ENCODE measurements at places on chromosomes 7 and 10.

GRCh38 chr7:143257501-143257900 lies 5.7 kb upstream of the GSTK1 start:
- DNase-seq = no peak

DNA sequence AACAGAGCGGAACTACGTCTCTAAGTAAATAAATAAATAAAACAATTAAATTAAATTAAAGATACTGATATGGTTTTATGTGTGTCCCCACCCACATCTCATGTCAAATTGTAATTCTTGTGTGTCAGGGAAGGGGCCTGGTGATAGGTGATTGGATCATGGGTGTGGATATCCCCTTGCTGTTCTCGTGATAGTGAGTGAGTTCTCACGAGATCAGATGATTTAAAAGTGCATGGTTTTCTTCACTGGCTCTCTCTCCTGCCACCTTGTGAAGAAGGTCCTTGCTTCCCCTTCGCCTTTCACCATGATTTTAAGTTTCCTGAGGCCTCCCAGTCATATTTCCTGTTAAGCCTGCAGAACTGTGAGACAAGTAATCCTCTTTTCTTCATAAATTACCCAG lies 29.0 kb upstream of the OGDHL start:
- DNase-seq = no peak

GRCh38 chr10:25117757-25118156 lies 57.0 kb upstream of the GPR158 start:
- no peak for DNase-seq

DNA sequence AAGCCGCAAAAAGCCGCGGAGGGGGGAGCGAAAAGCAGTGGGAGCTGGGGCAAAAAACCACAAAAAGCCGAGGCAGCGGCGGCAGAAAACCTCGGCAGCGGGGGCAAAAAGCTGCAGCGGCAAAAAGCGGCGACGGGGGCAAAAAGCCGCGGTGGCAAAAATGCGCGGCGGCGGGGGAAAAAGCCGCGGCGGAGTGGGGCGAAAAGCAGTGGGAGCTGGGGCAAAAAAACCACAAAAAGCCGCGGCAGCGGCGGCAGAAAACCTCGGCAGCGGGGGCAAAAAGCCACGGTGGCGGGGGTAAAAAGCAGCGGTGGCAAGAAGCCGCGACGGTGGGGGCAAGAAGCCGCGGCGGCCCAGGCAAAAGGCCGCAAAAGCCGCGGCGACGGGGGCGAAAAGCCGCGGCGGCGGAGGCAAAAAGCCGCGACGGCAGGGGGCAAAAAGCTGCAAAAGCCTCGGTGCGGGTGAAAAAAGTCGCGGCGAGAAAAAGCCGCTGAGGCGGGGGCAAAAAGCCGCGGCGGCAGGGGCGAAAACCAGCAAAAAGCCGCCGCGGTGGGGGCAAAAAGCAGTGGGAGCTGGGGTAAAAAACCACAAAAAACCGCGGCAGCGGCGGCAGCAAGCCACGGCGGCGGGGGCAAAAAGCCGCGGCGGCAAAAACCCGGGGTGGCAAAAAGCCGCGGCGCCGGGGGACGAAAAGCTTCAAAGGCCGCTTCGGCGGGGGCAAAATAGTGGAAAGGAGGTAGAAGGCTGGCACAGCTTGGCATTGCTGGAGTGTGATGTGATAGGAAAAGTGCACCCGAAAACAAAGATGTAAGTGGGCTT lies 135.9 kb downstream of the ZNF92 start:
- no peak for DNase-seq

DNA sequence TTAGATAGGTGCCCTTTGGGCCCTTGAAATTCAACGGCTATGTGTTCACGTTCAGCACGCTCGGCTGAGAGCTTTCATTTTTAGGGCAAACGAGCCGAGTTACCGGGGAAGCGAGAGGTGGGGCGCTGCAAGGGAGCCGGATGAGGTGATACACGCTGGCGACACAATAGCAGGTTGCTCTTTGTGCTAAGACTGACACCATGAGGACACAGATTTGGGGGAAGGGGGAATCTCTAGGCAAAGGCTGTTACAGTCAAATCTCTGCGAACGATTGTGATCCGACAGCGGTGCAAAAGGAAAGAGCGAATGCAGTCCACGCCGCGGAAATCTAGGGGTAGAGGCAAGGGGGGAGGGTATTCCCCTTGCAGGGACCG lies 667 bp downstream of the KLLN start:
- peak; percentile 62 for DNase-seq

GRCh38 chr7:89094269-89094668 lies 298.7 kb upstream of the TEX47 start:
- no peak for DNase-seq

DNA sequence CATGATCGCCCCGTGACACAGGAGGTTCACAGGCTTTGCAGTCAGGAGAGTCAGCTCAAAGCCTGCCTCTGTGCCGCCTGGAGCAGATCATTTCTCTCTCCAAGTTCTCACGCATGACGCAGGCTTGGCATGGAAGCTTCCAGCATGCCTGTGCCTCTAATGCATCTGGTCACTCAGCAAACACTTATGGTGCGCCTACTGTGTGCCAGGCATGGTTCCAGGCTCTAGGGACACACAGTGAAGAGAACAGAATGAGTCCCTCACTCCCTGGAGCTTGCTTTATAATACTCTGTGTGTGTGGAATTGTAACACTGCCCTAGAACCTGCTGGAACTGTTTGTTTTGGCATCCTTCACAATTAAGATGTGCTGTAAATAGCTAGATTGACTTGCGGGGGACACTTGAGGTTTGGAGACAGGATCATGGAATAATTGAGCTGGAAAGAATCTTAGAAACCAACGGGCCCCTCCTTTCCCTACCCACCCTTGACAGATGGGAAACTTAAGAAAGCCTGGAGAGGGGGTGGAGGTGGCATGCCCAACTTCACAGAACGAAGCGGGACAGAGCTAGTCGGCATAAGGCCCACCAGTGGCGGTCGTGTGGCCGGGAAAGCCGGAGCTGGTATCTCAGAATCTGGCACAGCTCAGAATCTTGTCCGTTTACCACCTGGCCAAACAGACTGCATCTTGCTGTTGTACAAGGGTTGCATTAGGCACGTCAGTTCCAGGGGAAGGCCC lies 4.6 kb upstream of the MYH16 start:
- no peak for DNase-seq

DNA sequence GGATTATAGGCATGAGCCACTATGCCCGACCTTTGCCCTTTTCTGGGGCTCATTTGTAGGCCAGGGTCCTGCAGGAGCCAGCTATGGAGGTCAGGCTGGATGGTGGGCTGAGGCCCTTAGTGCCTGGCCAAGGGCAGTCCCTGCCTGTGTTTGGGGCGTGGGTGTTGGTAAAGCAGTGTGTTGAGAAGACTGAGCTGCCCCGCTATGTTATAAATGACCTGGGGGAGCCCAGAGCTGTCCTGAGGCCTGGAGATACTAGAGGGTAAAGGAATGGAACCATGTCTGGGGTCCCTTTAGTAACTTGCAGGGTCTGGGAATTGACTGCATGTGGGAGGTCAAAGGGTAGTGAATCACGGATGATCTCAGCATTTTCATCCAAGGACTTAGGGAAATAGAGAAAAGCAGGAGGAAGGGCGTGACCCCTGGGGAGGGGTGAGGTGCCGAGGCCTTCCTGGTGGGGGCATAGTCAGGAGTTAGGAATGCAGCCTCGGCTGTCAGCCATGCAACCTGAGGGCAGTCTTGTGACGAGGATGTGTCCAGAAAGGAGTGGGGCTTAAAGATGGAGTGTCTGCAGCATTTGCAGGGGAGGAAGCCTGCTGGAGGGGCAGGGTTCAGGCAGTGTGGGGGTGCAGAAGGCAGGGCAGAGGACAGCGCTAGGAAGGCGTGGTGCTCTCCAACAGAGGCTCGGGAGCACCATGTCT lies 31.5 kb downstream of the TMEM248 start:
- DNase-seq = no peak

DNA sequence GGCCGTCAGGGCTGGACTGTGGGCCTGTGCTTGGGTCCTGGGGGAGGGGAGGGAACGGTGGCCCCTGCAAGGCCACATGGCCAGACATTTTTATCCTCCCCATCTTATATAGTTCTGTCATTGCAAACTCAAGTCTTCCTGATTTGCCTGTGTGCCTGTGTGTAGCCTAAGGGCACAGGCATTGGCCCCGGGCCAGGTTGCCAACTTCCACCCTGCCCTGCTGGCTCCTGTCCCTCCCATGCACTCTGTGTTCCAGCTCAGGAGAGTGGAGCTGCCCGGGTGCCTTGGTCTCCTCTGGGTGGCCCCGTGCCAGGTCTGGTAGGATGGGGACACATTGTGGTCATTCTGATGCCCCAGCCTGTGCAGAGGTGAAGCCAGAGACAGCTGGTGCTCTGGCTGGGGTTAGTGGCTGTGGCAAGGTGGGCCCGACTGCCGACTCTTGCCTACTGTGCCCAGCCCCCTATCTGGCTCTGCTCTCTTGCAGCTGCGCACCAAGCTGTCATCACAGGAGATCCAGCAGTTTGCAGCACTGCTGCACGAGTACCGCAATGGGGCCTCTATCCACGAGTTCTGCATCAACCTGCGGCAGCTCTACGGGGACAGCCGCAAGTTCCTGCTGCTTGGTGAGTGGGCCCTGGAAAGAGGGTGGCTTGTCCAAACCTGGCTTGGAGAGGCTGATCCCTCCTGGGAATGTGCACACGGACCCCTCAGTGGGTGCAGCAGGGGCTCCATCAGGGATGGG lies 14.8 kb downstream of the NACAD start:
- DNase-seq = no peak

DNA sequence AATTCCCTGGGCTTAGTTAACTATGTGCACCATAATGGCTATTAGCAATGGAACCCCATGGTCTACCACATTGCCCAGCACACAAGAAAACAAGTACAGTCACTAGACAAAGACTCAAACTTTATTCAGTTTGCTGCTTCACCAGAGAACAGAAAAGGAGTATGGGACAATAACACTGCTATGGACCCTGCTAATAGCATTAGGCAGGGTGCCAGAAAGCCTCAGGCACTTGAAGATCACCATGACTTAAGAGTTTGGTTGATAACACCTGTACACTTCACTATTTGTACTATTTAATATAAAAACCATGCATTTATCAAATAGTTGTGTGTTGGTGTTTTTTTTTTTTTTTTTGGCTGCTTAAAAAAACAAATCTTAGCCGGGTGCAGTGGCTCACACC lies 159.6 kb downstream of the KMT2E start:
- no peak for DNase-seq

DNA sequence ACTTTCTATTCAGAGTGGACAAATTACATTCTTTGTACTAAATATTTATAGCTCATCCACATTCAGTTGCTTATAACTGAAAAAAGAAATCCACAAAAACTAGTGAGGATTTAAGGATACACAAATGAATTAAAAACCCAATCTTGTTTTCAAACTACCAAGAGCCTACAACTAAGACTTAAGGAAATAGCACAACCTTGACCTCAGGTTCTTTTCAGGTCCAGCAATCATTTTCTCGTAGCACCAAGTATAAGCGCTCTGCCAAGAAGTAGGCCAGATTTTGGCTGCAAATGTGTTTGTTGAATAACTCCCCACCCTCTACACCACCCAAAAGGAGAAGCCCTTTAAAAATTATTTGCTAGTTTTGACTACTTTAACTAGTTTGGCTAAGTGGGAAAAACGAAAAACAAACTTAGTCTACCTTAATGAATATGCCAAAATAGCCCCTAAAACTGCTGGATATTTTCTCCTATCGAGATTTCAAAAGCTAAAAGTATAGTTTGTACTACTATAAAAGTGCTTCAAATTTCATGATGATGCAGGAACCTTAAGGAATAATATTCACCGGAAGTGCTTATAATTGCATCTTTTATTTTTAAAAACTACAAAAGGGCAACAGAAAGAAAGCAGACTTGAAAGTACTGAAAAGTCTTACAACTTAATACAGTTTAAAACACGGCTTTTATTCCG lies 2.7 kb upstream of the KMT2E start:
- no peak for DNase-seq

- no peak for DNase-seq
Measured at GRCh38 chr7:568031-568951, 48.6 kb upstream of the PDGFA start.

All from T-helper 22 cell (primary cell).